Stimulated activated CD4-positive, alpha-beta T cell treated with anti-CD3 and anti-CD28 coated beads, Interleukin-1b, Interleukin-23, amount 100 ng/mL, for 24 hours (primary cell): ENCODE measurements at places on chromosomes 13 and 19.

- no peak for DNase-seq
Observed at GRCh38 chr19:31139871-31140505, 209.2 kb downstream of the TSHZ3 start.

DNA sequence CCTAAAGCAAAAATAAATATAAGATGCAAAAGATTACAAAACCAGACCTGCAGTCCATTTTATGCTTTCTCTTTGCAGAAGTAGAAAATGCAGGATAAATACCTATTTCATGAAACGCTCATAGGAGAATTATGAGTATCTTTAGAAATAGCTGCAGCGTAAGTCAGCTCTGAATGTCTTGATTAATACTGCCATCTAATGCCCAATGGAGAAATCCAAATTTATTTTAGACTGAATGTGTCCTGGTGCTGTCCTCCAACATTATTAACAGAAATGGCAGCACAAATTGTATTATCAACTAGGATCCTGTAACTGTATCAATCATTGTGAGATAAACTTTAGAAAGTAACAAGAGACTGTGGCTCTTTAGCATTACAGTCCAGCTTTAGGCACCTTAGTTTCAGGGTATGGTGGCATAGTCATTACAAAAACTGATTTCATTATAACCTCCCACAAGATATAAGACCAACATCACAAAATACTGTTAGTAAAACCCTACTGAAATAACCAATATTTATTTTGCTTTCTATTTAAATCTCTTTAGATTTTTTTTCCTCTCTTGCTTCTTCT lies 162.1 kb upstream of the MIR17HG start:
- DNase-seq: no peak

GRCh38 chr13:106140476-106140875 lies 395.0 kb downstream of the EFNB2 start:
- DNase-seq: no peak

DNA sequence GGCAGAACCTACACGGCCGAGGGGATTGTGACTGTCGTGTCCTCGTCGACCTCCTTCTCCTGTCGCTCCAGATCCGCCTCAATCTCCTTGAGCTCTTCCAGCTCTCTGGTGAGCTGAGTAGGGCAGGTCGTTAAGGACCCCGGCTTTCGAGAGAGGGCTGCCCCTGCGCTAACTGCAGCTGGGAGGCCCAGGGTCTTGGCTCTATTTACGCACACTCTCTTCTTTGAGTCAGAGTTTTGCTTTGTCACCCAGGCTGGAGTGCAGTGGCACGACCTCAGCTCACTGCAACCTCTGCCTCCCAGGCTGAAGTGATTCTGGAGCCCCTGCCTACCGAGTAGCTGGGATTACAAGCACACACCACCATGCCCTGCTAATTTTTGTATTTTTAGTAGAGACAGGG lies 7.6 kb downstream of the SPC24 start:
- no peak for DNase-seq

DNA sequence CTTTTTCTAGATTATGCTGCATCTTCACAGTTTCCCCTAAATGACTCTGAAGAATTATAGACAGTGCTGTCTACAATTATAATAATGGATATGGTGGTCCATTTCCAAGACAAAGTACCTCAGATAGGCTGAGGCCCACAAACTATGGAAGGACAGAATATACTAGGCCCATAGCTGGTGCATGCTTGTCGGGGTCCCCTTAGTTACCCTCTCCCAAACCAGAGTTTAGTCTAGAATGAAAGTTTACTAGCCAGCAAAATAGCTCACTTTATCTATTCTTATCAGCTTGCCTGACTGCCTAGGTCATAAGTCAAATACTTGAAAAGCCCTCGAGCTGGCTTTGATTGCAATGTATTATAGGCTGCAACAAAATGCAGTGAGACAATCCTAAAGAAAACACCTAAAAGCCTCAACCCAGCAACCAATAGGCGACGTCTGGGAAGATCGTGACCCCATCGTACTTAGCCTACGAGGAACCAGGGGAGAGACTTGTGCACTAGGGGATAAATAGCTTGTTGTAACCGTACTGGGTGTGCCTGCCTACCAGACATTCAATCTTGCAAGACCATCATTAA lies 785 bp upstream of the IGFL2 start:
- no peak for DNase-seq

DNA sequence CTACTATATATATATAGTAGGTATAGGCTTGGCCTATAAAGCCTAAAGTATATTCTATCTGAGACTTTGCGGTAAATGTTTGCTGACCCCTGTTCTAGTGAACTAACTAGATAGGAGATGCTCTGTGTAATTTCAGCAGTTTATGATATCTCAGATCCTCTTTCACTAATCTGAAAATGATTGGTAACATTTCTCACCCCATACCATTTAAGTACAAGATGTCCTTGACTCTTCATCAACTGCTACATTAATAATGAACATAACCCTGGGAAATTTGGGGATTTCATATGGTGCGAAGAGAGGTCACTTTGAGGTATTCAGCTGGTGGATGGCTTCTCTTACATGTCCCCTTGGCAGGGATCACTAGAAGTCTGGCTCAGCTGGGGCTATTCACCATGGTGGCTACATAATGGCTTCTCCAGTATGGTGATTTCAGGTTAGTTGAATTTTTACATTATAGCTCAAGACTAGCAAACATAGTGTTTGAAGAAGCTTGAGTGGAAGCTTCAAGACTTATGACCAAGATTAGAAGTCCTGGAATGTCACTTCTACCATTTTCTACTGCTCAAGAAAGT lies 103.6 kb upstream of the MYCBP2 start:
- no peak for DNase-seq
